ENCODE measurements at places on chromosomes 1 and 21. TPM values are rescaled to one million over a fixed set of nuclear protein-coding genes. Genes with fewer than 3 reads are reported as not detected.

- no peak for DNase-seq
These were observed 32.3 kb downstream of the TBX19 start for GRCh38 chr1:168312718-168313604.

DNA sequence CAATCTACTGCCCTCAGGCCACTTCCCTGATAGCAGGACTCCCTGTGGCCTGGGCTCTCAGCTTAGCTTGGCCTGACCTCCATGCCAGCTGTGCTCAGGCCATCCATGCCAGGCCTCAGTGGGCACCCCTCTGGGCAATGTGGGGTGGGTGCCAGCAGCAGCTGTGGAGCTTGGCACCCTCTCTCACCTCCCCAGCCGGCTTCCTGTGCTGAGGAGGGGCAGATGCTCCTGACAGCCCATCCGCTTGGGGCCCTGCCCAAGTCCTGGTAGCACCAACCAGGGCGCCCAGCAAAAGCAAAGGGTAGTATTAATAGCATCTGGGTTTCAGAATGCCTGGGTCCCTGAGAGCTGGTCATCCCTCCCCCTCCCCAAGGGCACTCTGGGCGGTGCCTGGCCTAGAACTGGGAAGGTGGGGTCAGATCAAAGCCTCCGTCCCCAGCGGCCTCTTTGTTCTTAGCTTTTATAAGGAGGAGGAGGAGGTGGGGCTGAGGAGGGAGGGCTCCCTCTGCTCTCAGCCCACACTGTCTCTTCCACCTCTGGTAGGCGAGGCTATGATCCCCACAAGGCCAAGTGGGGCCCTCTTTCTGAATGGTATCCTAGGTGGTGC, 6.1 kb downstream of the EFNA4 start:
- peak; percentile 36 for DNase-seq

DNA sequence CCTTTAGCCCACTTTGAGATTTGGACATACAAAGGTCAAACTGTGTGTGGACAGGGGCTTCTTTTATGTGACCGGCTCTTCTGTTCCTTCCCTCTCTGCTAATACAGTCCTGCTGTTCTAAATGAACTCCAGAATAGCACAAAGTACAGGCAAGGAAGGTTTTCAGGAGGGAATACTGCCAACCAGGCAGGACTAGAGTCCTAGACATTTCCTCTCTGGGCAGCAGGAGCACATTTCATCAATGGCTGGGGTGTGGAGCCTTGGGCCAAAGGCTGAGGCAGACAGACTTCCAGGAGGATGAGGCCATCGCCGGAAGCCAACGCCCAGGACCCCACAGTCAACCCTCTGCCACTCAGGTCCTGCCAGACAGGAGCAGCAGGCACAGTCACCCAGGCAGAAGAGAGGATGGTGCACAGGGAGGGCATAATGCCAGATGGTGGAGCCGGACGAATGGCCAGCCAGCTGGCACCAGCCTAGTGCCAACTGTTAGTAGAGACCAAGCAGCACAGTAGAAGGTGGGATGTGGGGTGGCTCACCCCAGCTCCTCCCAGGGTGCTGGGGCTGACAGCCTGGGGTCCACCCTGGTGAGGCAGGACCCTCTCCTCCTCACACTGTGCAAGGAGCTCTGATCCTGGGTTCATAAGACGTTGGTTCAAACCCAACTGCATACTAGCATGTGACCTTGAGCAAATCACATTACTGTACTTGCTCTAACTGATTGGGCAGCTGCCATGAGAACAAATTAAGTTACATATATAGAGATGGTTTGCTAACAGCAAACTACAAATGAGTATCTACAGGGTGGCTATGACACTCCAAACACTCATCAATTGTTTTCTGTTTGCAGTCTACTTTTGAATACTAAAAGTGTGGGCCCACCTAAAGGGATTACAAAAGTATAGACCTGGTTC, 410.7 kb downstream of the SIPA1L2 start:
- no peak for DNase-seq

Gene UTS2
- polyA plus RNA-seq: 0.55 TPM

DNA sequence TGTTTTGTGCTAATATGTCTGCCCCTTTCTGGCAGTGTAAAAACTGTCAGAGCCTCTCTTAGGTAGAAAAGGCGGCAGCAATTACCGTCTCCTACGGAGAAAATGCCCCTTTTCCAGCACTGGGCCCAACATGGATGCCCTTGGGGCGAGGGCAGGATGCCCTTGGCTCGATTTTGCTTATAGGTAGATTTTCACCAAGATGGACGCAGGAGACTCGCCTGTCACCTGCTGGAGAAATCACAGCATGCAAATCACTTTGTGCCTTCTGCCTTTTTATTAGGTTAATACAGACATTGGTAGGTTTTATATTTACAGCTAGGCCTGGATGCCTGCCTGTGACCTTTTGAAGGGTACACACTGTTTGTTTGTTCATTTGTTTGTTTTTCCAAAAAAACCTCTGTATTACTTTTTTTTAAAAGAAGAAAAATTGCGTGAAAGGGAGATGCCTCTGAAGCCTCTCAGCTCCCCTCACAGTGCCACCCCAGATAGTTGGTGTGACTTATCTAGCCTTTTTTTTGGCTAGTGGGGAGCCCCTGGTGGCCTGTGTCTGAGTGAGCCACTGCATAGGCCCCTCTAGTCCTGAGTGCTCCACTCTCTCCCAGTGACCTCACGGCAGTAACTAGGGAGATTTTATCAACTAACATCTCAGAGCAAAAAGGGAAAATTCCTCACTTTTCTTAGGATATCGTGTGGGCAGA, 2.5 kb downstream of the ATP1B1 start:
- no peak for DNase-seq

DNA sequence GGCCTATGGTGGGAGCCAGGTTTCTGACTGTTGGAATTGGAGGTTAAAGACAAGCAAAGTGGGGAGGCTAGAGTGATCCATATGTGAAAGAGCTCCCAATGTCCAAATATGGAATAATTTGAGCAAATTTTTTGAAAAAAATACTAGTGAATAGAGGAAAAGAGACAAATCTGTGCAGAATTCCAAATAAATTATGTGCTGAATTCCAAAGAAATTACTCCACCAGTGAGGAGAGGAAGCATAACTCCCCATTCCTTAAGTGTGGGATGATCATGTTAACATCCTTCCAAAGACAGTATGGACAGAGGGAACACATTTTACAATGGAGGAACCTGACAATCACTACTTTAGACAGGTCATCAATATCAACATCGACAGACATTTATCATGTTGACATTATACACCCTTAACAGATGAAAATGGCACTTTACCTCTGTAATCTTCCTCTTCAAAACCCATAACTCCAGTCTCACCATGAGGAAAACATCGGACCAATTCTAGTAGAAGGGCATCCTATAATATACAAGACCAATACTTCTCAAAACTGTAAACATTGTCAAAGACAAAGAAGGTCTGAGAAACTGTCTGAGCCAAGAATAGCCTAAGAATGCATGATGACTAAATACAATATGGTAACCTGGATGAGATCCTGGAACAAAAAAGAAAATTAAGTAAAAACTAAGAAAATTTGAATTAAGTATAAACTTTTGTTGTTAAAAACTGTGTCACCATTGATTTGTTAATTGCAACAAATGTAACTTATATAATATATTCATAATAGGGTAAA, 71.5 kb upstream of the RGS4 start:
- DNase-seq: no peak

DNA sequence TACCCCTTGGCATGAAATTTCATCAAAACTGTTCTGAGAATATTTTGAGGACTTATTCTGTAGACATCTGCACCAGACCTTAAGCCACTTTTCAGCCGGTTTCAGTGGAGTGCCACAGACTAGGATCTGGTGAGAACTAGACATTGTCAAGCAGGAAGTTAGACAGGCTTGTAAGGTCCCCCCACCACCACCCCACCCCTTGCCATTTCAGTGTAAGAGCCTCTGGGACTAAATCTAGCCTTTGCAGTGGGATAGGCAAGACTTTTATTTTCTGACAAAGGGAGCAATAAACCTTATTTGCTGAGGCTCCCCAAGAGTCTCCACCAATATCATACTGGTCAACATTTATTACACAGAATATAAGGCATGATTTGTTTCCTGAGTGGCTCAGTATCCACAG, 77.9 kb upstream of the EXO1 start:
- DNase-seq: no peak

- DNase-seq: peak; percentile 56
These were observed at the start of gene KCNA3 for GRCh38 chr1:110674337-110675059. TSS of gene KCNA3 (minus strand) at chr1:110674940. CDS start at chr1:110674809, 131 bp downstream.

DNA sequence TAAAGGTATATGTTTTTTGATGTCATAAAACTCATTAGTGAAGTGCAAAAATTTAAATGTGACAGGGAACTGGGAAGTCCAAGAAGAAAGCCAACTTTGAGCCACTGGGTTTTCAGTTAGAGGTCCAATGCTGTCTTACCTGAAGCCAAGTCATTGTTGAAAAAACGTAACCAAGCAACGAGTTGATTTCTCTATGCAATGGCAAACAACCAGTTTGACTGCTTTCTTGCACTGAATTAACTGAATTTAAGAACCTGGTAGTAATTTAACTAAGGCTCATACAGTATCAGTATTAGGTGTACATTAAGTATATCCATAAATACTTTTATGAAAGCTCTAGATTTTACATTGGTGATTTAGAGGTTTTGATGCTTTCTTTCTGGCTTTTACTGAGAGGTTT, 20.2 kb upstream of the S1PR1 start:
- no peak for DNase-seq

Gene PROK1
- polyA plus RNA-seq: 276 TPM

DNA sequence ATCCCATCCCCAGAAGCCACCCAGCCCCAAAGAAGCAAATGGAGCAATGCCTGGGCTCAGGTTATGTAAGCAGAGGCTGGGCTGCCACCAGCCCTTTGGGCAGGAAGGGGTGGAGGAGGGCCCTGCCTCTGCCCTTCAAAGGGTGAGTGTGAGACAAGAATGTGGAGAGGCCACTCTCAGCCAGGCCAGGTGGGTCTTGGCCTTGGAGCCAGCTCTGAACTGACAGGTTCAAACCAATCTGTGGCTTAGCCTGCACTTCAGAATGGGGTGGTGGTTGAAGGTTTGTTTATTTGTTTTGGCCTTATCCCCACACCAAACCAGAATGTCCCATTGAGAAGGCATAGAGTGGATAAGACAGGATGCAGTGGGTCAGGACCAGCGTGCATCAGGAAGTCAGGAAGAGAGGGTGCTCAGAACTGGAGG, 29.8 kb downstream of the C1orf116 start:
- DNase-seq: no peak

- DNase-seq: no peak
These were observed 70.9 kb upstream of the FAM78B start for GRCh38 chr1:166237675-166238074.

DNA sequence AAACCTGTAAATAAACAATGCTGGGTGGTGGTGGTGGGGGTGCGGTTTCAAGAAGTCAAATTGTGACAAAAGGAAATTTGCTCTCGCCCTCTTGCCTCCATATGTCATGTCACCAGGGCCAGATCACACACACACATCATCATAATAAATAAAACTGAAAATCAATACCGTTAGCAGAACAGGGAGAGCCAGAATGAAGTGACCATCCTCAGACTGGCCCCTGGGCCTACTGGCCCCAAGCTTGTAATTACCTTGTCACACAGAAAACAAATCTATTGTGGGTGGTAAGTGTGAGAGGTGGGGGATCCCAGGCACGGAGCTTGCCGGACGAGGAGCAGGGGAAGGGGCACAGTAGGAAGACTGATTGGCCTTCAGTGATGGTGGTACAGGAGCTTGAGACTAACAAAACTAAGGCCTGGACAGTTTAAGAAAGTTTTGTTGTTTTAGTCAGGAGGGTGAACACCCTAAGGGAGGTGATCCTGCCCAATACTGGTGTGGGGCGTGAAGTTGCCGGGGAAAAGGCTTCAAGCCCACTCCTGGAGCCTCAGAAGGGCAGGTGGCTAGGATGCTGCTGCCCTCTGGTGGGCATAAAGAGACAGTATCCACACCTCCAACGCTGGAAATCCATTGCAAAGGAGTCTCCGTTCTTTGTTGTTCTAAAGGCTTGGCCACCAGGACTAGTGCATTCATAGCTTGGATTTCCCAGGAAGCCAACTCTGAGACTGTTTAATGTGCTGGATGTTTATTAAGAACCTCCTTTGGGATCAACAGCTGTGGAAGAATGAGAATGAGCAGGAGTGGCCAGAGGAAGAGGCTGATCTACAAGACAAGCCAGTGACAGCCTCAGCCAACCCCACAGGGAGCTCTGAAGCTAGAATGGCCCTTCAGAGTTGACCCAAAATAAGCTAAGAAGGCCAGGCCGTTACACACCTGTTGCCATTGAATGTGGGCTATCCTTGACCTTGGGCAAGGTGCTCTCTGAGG, 8.1 kb upstream of the C1orf216 start:
- peak; percentile 54 for DNase-seq

DNA sequence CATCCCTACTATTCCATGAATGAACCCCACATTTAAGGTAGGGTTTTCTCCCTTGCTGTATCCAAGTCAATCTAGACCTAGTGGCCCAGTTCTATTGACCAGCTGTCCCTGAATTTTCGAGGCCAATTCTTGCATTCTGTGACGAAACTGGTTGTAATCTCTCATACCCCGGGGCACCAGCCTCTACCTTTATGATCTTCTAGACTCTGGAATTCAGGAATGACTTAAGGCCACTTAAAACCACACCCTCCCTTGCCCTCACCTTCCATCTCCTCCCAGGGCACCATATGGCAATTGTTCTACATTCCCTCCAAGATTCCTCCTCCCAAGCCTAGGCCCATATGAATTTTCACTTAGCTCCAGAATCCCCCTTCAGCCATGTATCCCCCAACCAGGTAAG, 48.9 kb downstream of the RHOU start:
- no peak for DNase-seq
